ENCODE measurements at places on chromosomes 3 and 15.

DNA sequence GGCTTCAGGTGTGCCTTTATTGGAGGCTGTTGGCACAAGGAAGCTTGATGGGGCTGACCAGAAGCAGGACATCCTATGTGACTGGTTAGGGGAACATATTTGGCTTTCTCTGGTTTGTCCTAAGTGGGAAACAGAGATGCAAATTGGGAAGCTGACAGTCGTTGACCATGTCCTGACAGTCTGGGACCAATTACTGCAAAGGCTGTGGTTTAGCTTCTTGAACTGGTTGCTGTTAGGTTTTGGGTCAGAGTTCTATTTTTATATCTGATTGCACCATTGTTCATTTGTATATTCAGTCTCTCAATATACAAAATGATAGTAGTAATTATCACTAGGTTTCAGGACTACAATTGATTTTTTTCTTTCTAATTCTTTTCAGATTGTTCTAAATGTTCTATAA, 36.8 kb downstream of the SNTN start:
- no peak for DNase-seq

DNA sequence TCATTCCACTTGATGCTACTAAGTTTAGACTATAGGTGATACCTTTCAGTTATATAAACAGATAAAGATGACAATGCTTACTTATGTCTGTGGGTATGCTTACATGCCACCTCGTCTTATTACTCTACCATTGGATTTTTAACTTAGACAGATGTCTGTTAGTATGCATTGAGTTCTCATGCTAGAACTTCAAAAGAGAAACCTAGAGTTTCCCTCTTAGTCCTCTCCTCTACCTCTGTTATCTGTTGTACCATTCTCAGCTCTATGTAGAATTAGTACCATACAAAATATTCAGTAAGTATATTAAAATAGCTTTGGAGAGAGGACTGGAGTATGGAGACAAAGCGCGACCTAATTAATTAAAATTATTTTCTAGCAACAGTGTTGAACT, 111.3 kb downstream of the BBX start:
- DNase-seq: no peak

DNA sequence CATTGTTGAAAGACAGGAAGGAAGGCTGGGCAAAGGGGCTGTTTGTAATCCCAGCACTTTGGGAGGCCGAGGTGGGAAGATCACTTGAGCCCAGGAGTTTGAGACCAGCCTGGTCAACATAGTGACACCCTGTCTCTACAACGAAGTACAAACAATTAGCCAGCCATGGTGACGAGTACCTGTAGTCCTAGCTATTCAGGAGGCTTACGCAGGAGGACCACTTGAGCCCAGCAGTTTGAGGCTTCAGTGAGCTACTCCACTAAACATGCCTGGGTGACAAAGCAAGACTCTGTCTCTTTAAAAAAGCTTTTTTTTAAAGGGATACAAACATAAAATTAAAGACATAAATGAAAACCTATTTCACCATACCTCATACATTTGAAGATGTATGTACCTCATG, 11.1 kb downstream of the SERP1 start:
- DNase-seq: no peak

- DNase-seq: no peak
Measured at GRCh38 chr3:144380849-144381248, 409.2 kb downstream of the DIPK2A start.

GRCh38 chr15:25175033-25175788, 220.4 kb downstream of the SNRPN start:
- peak; percentile 2 for DNase-seq

GRCh38 chr3:10597733-10598132, 92.3 kb upstream of the ATP2B2 start:
- no peak for DNase-seq

DNA sequence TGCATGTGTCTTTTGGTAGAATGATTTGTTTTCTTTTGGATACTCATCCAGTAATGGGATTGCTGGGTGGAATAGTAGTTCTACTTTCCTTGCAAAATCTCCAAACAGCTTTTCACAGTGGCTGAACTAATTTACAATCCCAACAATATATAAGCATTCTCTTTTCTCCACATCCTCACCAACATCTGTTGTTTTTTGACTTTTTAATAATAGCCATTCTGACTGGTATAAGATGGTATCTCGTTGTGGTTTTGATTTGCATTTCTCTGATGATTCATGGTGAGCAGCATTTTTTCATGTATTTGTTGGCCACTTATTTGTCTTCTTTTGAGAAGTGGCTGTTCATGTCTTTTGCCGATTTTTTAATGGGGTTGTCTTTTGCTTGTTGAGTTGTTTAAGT, 55.8 kb downstream of the ST8SIA2 start:
- DNase-seq: no peak

- DNase-seq: no peak
Measured at GRCh38 chr3:156163848-156164247, 43.5 kb downstream of the KCNAB1 start.

- DNase-seq: no peak
Measured at GRCh38 chr3:60220768-60221167, 1030.5 kb downstream of the FHIT start.

DNA sequence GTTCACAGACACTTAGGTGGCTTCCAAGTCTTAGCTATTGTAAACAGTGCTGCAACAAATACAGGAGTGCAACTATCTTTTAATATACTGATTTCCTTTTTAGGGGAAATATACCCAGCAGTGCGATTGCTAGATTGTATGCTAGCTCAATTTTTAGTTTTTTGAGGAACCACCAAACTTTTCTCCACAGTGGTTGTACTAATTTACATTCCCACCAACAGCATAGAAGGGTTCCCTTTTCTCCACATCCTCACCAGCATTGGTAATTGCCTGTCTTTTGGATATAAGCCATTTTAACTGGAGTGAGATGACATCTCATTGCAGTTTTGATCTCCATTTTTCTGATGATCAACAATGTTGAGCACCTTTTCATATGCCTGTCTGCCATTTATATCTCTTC, 58.9 kb downstream of the ZNF148 start:
- DNase-seq: no peak

GRCh38 chr15:32687556-32687955, 30.2 kb upstream of the GREM1 start:
- no peak for DNase-seq

GRCh38 chr15:90209591-90209990, 8.5 kb downstream of the SEMA4B start:
- no peak for DNase-seq

- DNase-seq: no peak
Measured at GRCh38 chr3:157078131-157078810, 81.7 kb downstream of the CCNL1 start.
